C1 segment of cervical spinal cord (tissue), 14 donors: ENCODE measurements at places on chromosomes 5 and 9.

DNA sequence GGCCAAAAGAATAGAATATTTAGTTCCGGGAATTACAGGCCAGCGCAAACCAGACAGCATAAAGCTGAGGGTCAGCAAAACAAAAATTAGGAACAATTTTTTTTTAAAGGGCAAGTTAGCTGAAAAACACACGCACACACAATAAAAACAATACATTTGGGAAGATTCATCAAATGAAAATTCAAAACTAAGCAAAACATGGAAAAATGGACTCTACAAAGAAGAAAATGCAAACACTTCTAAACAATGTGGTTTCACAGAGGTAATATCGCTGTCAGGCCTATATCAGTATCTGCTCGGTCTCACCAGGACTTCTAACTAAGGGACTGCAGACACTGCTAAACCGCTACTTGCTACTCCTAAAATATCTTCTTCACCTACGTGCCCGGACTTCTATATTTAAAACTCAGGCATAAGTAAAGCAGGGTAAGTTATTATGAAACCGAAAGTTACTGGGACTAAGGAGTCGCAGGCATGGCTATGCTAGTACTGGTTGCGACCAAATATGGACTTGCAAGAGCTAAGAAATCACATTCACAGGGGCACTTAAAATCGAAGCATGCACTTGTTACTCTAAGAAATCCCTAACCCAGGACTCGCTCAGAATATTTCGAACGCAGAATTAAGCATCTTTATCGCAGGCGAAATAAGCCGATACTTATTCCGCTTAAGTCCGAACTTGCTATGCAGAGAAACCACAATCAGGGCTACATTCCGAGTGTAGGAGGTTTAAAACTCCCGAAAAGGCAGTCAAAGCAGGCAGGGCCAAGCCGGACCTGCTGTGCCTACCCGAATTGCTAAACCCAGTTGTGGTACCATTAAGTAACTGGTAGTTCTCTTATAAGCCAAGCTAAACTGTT lies 2.3 kb downstream of the ANXA2R start:
- no peak for DNase-seq

GRCh38 chr5:126864042-126864688 lies 87.2 kb downstream of the LMNB1 start:
- DNase-seq, result no peak

- no peak for DNase-seq
These were observed 3.8 kb downstream of the MRPL22 start for GRCh38 chr5:154944716-154945115.

GRCh38 chr5:180173198-180173544 lies 35.8 kb downstream of the RASGEF1C start:
- no peak for DNase-seq
